ENCODE measurements at places on chromosomes 1 and 21.

- DNase-seq: peak; percentile 91
Measured at GRCh38 chr1:109201123-109201703, 12.5 kb upstream of the SARS1 start.

DNA sequence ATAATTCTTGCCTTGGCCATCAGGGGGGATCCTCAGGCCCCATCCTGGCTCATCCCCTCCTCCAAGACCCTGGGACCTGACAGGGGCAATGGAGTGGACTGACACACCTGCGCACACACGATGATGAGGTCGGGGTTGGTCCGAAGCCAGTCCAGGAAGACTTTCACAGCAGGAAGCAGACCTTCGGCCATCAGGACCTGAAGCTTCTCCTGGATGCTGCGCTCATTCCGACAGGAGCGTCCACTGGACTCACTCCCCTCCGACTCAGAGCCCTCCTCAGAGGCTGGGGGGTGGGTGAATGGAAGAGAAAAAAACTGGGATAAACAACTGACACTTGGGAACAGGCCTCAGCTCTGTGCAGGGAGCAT lies 15.4 kb upstream of the PAQR6 start:
- DNase-seq: no peak

DNA sequence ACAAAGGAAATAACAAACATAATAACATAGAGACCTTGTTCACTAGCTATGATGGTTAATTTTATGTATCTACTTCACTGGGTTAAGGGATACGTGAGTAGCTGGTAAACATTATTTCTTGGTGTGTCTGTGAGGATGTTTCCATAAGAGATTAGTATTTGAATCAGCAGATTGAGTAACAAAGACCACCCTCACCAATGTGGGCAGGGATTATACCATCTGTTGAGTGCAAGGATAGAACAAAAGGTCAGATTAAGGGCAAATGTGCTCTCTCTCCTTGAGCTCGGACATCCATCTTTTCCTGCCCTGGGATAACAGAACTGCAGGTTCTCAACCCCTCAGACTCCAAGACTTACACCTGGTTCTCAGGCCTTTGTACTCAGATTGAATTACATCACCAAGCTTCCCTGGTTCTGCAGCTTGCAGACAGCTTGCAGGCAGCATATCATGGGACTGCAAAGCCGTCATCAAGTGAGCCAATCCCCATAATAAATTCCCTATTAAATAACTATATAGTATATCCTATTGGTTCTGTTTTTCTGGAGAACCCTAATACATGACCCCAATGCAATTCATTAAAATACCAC lies 9.2 kb downstream of the SPATA6 start:
- no peak for DNase-seq

GRCh38 chr1:200872446-200873115 lies at the start of gene GPR25:
Gene GPR25, plus strand, starts transcription at chr1:200872981. Its CDS starts 57 bp downstream, at chr1:200873038.
- DNase-seq: no peak

GRCh38 chr1:160408864-160409263 lies 8.5 kb downstream of the VANGL2 start:
- no peak for DNase-seq

- DNase-seq: no peak
Measured at GRCh38 chr1:216866714-216867113, 143.5 kb upstream of the ESRRG start.

DNA sequence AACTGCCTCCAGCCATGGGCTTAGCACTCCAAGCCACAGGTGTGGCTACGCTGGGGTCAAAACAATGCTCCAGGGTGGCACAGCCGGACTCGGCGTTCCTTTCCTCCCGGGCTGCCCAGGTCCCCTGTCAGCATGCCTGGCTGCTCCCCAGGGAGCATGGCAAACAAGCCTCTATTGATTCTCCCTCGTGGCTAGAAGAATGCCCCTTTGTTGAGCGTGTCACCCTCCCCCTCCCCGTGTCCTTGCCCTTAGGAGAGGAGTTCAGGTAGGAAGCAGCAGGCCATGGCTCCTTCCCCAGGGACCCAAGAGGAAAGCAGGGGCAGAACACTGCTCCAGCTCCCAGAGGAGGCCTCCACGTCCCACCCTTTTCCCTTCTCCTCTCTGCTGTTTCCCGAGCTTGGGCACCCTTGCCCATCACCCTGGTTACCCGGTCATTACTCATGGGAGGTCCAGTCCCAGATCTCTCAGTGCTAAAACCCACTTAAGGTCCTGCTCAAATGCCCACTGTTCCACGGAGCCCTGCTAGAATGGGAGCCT lies 57.4 kb upstream of the CITED4 start:
- no peak for DNase-seq

DNA sequence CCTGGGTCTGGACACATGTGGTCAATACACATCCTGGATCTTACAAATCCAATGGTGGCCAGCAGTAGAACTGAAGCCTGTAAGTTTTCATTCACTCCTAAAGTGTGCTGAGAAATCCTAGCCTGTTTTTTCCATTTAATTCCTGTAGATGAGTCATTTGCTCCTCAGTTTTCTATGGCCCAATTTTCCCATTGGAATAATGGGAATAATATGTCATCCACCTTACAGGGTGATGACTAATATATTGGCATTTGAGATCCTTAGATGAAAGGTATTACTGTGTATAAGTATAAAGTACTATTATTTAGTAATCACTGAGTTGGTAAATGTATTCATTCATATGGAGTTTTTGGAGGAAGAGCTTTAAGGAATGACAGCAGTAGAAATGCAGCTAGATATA lies 89.7 kb upstream of the ADAR start:
- DNase-seq: no peak

GRCh38 chr1:175319112-175319911 lies 126.7 kb upstream of the KIAA0040 start:
- peak; percentile 58 for DNase-seq

DNA sequence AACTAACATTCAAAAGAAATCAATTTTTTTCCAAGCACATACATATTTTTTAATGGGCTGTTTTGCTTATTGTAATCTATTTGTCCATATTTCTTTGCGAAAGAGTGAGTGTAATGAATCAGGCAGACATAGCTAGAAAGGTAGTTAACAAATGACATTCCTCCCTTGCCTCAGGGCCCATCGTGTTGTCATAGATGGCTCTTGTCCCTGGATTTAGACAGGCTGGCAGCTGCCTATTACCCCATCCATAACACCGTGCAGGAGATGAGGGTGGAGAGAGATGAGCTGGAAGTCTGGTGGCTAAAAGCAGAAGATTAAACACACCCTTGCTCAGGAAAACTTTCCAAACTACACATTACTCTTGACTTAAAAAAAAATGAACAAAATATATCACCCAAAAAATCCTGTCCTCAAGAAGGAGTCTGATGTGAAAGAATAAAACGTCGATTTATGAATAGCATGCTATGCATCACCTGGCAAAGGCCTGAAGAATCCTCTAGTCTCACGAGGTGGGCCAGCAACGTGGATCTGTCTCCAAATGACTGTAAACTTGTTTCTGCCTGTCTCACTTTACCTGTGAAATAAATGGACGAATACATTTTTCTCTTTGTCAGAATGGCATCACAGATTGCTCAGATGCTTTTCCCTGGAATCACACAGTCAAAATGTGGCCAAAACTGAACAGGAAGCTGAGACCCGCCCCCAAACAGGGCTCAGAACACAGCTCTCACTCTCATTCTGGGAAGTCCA lies 55.7 kb downstream of the C21orf91 start:
- DNase-seq: no peak

DNA sequence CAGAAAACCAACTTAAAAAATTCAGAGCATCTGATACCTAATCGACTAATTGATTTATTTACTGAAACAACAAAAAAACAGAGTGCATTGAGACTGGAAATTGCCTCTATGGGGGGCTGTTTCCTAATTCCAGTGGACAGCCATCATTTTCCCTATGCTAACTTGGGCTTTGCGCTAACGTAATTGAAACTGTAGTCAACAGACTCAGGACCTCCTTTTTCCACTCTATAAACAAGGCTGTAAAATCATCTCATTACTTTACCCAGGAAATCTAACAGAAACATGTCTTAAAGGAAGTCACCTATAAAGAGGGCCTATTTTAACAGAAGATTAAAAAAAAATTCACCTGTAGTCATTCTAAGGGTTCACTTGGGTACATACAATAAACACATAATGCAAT lies 2.1 kb downstream of the ERG start:
- DNase-seq: no peak

GRCh38 chr1:111366256-111366655 lies 61.3 kb downstream of the OVGP1 start:
- peak; percentile 53 for DNase-seq

DNA sequence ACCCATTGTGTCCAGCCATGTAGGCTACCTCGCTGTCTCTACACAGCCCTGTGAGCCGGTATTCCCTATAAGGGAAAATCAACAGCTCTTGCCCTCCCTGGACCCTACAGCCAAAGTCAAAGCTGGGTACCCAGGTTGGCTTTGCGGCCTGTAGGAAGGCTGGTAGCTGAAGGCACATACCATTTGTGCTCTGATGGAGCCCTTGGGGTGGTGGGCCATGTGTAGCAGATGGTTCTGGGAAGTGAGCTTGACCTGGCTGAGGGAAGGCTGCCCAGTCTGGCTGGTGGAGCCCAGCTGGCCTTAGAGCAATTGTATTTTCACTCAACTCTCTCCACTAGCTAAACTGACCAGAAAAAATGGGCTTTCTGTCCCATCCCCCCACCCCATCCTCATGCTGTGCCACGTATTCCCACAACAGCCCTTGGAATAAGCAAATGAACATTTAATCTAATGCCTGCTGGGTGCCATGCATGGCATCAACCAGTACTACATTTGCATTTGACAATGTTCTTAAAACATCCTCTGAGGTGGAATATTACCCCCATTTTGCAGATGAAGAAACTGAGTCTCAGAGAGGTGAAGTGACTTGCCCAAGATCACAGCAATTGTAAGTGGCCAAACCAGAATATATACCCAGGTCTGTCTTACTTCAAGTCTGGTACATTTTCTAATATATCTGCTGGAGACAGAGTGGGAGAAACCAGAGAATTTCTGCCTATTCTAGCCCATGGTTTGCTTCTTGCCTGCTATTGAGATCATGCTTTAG lies 56.8 kb downstream of the NDUFS5 start:
- no peak for DNase-seq

GRCh38 chr1:55015731-55016620 lies 17.2 kb downstream of the BSND start:
- DNase-seq: peak; percentile 14

DNA sequence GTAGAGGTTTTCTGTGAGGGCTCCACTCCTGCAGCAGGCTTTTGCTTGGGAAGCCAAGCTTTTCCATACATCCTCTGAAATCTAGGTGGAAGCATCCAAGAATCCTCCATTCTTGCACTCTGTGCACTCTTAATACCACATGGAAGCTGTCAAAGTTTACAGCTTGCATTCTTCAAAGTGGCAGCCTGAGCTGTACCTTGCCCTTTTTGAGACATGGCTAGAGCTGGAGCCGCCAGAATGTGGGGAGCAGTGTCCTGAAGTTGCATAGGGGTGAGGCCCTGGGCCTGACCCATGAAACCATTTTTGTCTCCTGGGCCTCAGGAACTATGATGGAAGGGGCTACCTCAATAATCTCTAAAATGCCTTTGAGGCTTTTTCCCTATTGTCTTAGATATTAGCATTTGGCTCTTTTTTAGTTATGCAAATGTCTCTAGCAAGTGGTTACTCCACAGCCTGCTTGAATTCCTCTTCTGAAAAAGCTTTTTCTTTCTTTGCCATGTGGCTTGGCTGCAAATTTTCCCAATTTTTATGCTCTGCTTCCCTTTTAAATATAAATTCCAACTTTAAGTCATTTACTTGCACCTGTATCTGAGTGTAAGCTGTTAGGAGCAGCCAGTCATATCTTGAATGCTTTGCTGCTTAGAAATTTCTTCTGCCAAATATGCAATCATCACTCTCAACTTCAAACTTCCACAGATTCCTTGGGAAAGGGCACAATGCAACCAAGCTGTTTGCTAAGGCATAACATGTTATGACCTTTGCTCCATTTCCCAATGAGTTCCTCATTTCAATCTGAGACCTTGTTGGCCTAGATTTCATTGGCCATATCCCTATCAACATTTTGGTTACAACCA lies 92.1 kb upstream of the ARTN start:
- no peak for DNase-seq

- DNase-seq: no peak
Measured at GRCh38 chr1:3903141-3904005, 3.3 kb upstream of the C1orf174 start.

- no peak for DNase-seq
Measured at GRCh38 chr1:63847308-63847910, 73.6 kb downstream of the ROR1 start.

- DNase-seq: peak; percentile 73
Measured at GRCh38 chr1:93304716-93305138, 41.0 kb upstream of the DR1 start.

- peak; percentile 75 for DNase-seq
Measured at GRCh38 chr1:2208309-2209239, 14.0 kb upstream of the FAAP20 start.

DNA sequence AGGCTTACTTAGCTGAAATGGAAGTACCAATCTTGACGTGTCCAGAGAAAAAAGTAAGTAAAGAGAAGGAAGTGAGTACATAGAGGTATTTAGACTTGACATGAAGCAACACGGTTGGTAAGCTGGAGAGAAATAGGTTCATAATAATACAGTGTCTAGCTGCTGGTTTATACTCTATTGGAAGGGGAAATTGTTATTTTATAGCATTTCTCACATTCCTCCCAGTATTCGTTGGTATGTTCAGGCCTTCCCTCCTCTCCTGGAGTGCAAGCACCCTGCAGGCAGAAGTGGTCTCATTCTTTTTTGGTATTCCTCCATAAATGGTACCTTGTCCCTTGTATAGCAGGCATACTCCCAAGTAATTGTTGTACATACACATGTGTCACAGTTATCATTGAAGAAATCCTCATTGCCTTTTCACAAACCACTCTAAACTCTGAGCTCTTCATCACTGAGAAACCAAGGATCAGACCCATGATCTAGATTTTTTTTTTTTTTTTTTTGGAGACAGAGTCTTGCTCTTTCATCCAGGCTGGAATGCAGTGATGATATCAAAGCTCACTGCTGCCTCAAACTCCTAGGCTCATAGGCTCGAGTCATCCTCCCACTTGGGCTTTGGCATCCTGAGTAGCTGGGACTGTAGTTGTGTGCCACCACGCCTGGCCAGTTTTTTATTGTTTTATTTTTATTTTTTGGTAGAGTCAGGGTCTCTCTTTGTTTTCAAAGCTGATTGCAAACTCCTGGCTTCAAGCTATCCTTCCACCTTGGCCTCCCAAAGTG lies 9.8 kb upstream of the IPO9 start:
- DNase-seq: peak; percentile 23

- peak; percentile 11 for DNase-seq
Measured at GRCh38 chr1:198205016-198205684, 48.4 kb downstream of the NEK7 start.

Data from iris pigment epithelial cell (primary cell).